ENCODE measurements at places on chromosomes 5 and 9.

DNA sequence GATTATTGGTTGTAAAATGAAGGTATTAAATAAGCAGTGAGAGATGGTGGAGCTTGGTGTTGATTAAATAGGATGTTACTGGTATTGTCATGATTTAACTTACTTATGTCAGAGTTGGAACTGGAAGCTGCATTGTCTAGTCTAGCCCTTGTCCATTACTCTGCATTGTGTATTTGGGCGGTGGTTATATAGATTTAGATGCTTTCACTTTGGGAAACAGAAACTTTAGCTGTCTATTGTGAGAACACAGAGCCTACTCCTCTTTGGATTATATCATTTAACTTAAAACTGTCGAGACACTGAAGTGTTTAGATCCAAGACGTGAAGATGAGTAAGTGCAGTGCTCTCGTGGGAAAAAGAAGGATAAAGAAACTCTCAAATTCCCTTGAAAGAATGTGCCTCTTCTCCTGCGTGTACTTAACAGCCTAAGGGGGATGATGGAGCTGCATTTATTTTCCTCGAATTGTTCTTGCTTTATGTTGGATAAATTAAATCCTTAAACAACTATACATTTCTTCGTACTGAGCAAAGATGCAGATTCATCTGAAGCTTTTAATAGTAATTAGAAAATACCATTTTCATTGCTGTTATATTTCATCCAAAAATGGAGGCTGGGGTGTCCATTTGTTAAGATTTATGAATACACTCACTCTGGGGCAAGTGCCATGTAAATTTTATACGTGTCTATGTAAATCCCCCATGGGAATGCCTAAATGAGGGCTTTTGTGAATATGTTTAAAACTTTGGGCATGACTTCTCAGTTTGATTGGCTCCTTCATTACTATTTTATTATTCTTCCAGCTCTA is 21.6 kb downstream of the FBXL7 start:
- no peak for DNase-seq

DNA sequence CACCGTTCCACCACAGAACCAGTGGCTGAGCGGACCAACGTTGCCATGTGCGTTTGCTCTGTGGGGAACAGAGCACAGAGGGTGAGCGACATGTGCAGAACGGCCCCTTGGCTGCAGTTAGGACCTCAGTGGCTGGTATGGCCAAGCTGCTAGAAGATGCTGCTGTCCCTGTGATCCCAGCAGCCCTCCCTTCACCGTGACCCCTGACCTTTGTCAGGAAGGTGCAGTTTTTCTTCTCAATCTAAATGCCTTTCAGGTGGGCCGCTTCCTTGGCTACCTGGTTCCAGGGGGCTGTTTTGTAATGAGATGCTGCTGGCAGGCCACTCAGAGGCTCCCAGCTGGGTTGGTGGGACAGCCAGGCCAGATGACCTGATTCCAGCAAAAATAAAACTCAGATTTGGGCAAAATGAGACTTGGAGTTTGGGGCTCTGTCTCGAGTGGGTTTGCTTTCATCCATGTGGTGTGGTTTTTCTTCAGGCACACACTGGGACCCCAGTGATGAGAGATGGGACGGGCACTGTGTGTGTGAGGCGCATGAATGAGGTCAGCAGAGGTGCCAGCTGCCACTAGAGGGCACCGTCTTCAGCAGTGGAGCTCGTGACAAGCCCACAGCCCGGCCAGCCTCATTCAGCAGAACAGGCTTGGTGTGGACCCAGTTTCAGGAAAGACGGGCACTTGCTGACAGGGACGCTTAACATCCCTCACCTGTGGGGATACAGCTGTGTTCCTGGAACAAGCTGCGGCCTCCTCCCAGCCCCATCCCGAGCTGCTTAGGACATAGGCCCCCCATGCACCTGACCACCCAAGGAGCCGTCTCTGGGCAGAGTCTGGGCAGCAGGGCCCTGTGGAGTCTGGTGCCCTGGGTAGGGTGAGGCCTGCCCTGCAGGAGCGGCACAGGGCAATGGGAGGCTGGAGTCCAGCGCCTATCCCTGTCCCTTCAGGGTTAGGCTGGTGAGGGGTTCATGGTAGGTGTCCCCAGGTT is 4.1 kb downstream of the MRPS2 start:
- DNase-seq = peak; percentile 51

GRCh38 chr5:156402387-156402921 is 75.5 kb downstream of the SGCD start:
- DNase-seq = no peak

GRCh38 chr9:21465859-21466518 is 16.1 kb downstream of the IFNE start:
- DNase-seq = peak; percentile 65

- DNase-seq = no peak
These were observed 881 bp upstream of the B4GALT1 start for GRCh38 chr9:33167972-33168461.

DNA sequence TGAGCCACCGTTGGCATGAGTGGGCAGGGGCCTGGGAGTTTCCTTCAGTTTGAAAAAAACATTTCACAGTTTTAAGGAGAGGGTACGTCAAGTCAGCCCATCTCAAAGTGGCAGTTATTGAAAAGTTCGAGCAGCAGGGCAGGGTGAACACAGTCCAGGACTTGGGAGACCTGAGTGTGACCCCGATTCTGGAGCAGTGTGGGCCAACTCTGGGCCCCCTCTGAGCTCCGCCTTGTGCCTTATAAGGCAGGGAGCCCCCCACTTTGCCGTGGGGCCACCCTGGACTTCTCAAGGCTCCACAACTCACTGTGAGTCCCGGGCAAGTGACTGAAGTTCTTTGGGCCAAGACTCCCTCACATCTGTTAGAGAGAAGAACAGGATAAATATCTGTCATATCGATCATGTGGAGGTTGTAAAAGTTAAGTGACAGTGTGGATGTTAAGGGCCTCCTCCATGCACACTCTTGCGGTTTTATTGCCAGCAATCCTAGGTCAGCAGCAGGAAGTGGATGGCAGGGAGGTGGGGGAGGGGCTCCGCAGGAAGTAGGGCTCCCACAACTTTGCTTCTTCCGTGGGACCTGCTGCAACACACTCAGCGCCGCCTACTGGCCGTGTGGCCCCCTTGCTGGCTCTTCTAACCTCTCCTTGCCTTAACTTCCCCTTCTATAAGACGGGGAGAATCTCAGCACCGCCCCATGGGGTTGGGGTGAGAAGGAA is 38.4 kb downstream of the HRH2 start:
- DNase-seq = no peak

DNA sequence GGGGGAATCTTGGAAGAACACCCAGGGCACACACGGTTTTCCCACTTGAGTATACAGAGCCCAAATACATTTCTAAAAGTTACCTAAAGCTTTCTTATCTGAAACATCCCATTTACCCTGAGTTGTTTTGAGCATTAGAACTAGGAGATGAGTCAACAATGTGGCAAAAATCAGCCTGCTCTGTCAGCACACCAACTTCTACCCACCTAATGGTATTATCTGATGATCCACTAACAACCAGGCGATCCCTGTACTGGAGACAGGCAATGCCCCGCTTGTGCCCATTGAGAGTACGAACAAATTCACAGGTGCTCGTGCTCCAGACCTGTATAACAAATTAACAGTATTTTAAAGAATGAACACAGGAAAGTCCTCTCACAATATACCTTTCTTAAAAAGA is 87.0 kb downstream of the SMIM23 start:
- DNase-seq = no peak

DNA sequence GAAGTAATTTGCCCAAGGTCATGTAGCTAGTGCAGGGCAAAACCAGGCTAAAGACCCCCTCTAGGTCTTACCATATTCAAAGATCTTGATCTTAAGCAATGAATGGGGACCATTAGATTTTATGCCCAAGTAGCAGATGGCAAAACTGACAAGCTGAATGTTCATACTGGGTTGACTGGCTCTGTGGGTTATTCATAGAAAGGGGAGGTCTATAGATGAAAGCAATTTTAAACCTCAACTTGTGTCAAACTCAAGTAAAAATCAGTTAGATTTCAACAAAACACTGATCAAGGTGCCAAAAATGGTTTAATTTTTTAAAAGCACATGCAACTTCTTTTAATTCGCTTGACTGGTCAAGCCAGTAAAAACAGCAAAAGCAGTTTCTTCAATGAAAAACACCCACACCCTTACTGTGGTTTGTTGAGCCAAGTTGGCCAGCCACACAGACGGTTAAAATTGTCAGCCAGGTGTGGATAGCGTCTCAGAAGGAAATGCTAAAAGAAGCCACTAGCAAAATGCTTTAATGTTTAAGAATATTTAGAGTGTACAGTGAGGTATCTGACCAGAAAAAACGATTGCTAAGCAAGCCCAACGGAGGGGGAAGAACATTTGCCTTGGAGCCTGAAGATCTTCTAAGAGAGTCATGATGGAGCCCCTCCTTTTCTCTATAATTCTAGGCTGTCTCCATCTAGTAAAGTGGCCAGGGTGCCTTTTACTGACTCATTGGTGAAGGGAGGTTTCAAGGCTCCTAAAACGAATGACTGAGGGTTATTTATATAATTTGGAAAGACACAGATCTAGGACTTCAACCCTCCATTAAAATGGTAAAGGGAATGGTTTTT is 539.6 kb upstream of the CLINT1 start:
- no peak for DNase-seq

DNA sequence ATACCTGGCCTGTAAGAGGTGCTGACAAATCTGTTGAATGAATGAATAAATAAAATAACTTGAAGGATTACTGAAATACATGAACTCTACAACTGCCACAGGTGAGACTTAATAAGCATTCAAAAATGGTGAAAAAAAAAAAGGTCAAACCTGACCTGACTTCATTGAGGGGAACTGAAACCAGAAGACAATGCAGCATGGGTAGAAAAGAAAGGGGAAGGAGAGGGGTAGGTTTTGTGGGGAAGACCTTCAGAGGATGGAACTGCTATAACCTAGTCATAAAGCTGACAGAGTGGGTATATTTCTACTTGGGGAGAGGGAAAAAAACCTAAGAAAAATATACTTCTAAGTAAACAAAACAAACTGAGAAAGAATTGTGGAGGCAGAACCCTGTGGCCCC is 56.6 kb downstream of the RASEF start:
- no peak for DNase-seq

GRCh38 chr9:120393386-120394057 is 186.4 kb downstream of the CDK5RAP2 start:
- peak; percentile 32 for DNase-seq

- DNase-seq = no peak
These were observed 29.2 kb downstream of the EXOC3 start for GRCh38 chr5:472076-472655.

DNA sequence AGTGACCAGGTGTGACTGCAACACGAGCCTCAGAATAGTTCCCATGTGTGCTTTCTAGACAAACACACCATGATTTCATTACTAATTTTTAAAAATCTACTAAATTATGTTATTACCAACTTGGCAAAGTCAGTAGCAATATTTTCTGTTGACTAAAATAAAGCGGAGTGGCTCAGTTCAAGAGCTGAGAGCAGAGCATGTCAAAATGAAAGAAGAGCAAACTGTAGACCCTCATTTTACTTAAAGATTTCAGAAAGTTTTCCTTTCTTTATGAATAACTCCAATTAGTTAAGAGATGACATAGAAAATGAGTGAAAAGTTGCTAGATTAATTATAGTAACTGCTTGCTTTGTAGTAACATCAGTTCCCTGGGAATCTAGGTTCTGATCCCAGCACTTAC is 17.9 kb downstream of the OXCT1 start:
- DNase-seq = no peak

GRCh38 chr9:112780450-112781036 is 30.0 kb downstream of the SNX30 start:
- DNase-seq = no peak

DNA sequence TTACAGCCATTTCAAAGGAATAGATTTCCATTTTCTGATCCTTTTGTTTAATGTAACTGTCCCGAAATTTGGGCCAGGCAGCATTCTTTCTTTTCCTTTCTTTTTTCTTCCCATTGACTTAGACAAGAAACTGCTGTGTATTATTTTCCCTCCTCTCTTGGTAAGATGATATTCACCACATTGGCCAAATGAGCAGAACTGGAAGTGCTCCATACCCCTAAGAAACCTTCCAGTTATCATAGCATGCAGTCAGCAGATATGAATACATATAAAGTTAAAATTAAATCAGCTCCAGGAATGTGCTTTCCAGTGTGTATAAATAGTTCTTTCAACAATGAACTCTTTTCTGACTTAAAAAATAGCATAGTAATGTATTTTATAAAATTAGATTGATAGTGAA is 168.5 kb upstream of the GAS1 start:
- no peak for DNase-seq

GRCh38 chr9:72636621-72637020 is 115.2 kb downstream of the TMC1 start:
- DNase-seq = no peak

DNA sequence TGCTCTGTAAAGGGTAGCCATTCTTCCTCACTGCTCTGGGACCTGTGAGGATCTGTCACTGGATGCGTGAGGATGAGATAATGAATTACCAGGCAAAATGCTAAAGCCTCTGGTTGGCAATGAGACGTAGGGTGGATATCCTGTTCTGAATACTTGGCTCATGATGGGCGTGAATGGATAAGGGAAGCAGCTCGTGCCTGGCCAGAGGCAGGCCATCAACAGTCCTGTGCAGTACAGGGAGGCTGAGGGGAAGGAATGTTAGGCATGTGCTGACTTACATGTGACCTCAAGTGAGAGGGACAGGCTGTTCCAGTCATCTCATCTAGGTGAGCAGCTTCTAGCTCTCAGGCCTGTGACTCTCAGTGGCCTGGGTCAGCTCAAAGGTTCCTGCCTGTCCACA is 172.8 kb downstream of the CARTPT start:
- peak; percentile 34 for DNase-seq

- no peak for DNase-seq
These were observed 95.9 kb downstream of the HRH2 start for GRCh38 chr5:175753536-175754402.

DNA sequence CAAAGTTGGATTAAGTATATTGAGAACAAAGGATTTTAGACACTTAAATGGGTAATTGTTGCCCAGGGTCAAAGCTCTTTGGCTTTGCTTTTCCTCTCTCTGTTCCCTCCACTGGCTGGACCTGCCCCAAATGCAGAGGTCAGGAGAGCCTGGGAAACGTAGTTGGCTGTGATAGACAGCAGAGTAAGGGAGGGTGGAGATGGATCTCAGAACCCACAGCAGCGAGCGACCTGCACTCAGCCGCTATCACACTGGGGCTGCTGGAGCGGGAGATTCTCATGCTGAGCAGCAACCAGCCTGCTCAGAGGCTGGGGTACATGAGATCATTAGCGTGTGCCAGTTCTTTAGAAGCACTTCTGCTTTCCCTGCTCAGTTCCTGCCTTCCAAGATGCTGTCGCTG is 71.8 kb upstream of the TTC23L start:
- no peak for DNase-seq

GRCh38 chr5:71533615-71534014 is 53.5 kb upstream of the MCCC2 start:
- DNase-seq = peak; percentile 45

GRCh38 chr9:84111726-84112125 is 131.1 kb downstream of the RMI1 start:
- no peak for DNase-seq

GRCh38 chr9:127503379-127503921 is 52.1 kb downstream of the LRSAM1 start:
- no peak for DNase-seq

Data from HFFc6 (cell line).